ENCODE measurements at places on chromosomes 6 and 20.

GRCh38 chr6:6878887-6879585, 228.7 kb upstream of the RREB1 start:
- DNase-seq, result no peak

DNA sequence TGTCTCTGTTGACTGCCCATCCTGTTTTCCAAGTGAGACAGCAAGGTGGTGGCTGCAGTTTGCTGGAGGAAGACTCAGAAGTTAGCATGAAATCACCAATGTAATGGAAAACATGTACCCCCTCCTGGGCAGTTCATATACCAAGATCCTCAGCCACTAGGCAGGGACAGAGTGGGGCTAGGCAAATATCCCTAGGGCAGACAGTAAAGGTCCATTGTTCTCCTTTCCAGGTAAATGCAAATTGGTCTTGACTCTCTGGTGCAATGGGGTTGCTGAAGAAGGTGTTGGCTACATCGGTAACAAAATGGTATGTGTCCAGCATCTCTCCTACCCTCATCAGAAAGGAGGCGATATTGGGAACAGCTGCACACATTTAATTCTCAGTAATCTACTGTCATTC, 233.6 kb upstream of the SOX4 start:
- DNase-seq, result no peak

DNA sequence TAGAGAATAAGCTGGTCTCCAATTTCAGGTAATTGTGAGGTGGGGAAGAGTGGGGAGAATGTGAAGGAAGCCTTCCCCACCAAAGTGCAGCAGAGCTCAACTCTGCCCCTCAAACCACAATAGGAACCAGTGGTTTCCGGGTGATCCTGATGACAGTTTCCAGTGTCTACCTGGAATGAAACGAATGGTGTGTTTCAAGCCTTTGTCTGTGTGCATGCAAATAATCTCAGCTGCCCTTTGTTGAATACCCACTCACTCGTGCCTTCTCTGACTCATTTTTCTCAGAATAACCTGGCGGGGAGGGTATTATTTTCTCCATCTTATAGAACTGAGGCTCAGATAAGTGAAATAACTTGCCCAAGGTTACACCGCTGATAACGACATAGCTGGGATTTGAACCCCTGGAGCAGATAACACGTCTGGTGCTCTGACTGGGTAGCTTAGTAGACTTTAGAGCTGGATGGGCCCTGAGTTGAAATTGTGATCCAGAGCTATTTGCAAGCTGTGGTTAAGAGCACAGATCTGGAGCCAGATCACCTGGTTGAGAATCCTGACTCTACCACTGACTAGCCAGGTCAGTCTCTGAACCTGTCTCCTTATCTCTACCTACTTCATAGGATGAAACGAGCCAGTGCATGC, 85.1 kb downstream of the EYA2 start:
- DNase-seq, result no peak

DNA sequence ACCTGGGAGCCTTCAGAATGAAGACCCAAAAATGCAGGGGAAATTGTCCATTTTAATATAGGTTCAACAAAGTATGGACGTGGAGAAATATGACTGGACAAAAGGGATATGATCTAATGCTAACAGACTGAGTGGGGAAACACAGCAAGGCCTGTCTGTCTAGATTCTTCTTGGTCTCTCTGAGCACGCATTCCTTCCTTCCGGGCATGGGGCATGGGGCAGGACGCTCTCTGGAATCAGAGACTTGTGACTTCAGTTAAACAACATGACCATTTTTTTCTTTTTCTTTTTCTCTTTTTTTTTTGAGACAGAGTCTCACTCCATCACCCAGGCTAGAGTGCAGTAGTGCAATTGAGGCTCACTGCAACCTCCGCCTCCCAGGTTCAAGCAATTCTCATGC, 31.9 kb downstream of the ZBTB2 start:
- DNase-seq, result no peak

DNA sequence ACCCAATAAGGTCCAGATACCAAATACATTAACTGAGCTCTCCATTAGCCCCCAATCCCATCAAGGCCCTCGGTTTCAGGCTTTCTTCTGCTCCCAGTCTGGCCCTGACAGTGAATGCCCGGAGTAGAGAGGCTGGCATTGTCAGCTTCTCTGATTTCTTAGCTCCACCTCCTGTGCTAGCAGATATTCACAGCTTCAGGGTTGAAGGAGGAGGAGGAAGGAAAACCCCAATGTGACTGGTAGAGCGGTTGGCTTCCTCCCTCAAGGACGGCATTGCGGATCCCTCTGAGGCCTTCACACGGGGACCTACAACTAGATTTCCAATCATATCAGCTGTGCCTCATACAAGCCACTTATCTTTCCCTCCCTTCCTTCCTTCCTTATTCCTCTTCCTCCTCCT, 164.1 kb upstream of the SYNDIG1 start:
- DNase-seq, result no peak

GRCh38 chr6:135018052-135018451, 36.6 kb downstream of the HBS1L start:
- DNase-seq, result no peak

GRCh38 chr6:89489078-89489477, 56.1 kb downstream of the ANKRD6 start:
- no peak for DNase-seq

DNA sequence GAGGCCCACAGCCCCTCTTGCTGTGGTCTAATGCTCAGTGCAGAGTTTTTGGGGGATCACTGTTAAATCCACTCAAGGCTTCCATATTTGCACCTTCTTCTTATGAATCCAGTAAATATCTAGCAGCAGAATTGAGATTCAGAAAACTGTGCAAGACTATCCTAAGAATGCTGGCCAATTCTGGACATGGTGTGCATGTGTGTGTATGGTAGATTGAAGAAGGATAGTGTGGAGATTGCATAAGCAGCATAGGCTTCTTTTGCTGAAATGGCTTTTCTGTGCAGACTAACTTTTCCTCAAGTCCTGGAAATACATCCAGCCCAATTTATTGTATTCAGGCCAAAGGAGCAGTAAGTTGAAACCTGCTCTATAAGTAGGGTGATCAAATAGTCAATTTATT, 39.7 kb downstream of the FBXO9 start:
- DNase-seq, result no peak

- DNase-seq, result no peak
These were observed 69.9 kb upstream of the POU3F2 start for GRCh38 chr6:98764373-98764911.

All from right kidney (tissue), 9 donors.